Activated CD8-positive, alpha-beta T cell treated with anti-CD3 and anti-CD28 coated beads, Interleukin-2, amount 10 ng/mL, durations not matched to agents 7 days and 5 days (primary cell): ENCODE measurements at places on chromosomes 6 and 20. TPM values are rescaled to one million over a fixed set of nuclear protein-coding genes. Genes with fewer than 3 reads are reported as not detected.

Gene FAM83C
- total RNA-seq = not detected

Gene SLC12A5
- 1.7 TPM for total RNA-seq

Gene OTOR
- not detected for total RNA-seq

Gene MAS1
- not detected for total RNA-seq

Gene HLA-G
- total RNA-seq = 4.6 TPM

Gene SLCO4A1
- total RNA-seq = 79.9 TPM

Gene APOM
- total RNA-seq = 3.2 TPM

Gene WFDC5
- not detected for total RNA-seq

Gene MUC22
- total RNA-seq = not detected

Gene SEMG1
- not detected for total RNA-seq

Gene PRDM13
- total RNA-seq = not detected

Gene GTF2H4
- 30.0 TPM for total RNA-seq

Gene LY6G5C
- total RNA-seq = 5.5 TPM

Gene PFDN4
- total RNA-seq = 24.5 TPM

Gene PLG
- 0.55 TPM for total RNA-seq

Gene EPPIN
- not detected for total RNA-seq

Gene CD24
- total RNA-seq = not detected

Gene KCNK5
- total RNA-seq = 12.0 TPM

Gene BANF2
- total RNA-seq = not detected

Gene ARMC12
- total RNA-seq = 0.37 TPM

Gene BPHL
- total RNA-seq = 8.0 TPM

Gene KCNQ5
- total RNA-seq = 11.8 TPM

Gene ACSS1
- 40.9 TPM for total RNA-seq

Gene CDH4
- total RNA-seq = 0.13 TPM

Gene CLVS2
- not detected for total RNA-seq

Gene PNLDC1
- 0.57 TPM for total RNA-seq

Gene CLDN20
- not detected for total RNA-seq
